ENCODE measurements at places on chromosomes 6 and 20. TPM values are rescaled to one million over a fixed set of nuclear protein-coding genes. Genes with fewer than 3 reads are reported as not detected.

Gene SYCP2L
- total RNA-seq: not detected

Gene CALHM4
- total RNA-seq: not detected

Gene RPP40
- total RNA-seq: 34.8 TPM

Gene OPN5
- total RNA-seq: not detected

Gene TUBB2B
- 0.54 TPM for total RNA-seq

Gene NUP43
- 50.5 TPM for total RNA-seq

Gene NANP
- 5.2 TPM for total RNA-seq

Gene NHLRC1
- not detected for total RNA-seq

Gene STX7
- total RNA-seq: 33.0 TPM

Gene SLC26A8
- total RNA-seq: not detected

Gene SEL1L2
- not detected for total RNA-seq

Gene MCCD1
- total RNA-seq: not detected

Gene TFAP2C
- total RNA-seq: 13.2 TPM

Gene CD24
- 10.4 TPM for total RNA-seq

Gene POM121L2
- not detected for total RNA-seq

Gene KIF25
- total RNA-seq: not detected

Gene SLC29A1
- 6.8 TPM for total RNA-seq

Gene HDGFL1
- total RNA-seq: not detected

Gene BCAS4
- total RNA-seq: 7.9 TPM

Gene FRK
- total RNA-seq: 0.82 TPM

Gene GTSF1L
- not detected for total RNA-seq

Gene FAM83C
- not detected for total RNA-seq

Gene LY6G6F
- not detected for total RNA-seq

Gene SLC4A11
- 5.7 TPM for total RNA-seq

Gene SLC35D3
- total RNA-seq: not detected

Gene CLPSL2
- total RNA-seq: not detected

Data from MCF 10A (cell line).